Bronchial smooth muscle cell (primary cell): ENCODE measurements at places on chromosomes 12 and 14. TPM values are rescaled to one million over a fixed set of nuclear protein-coding genes. Genes with fewer than 3 reads are reported as not detected.

The BTBD6 gene
- total RNA-seq = 38.9 and 42.6 TPM in 2 replicates

The TMEM30B gene
- total RNA-seq = 2.0 and 2.8 TPM in 2 replicates

The PARP11 gene
- 2.9 and 5.0 TPM in 2 replicates for total RNA-seq

The MMP17 gene
- total RNA-seq = 6.8 and 8.8 TPM in 2 replicates

The TBX3 gene
- total RNA-seq = 9.8 and 20.5 TPM in 2 replicates

The KLHDC1 gene
- total RNA-seq = 6.5 and 9.0 TPM in 2 replicates

The FAM186B gene
- 0.43 and 0.63 TPM in 2 replicates for total RNA-seq

The E2F7 gene
- total RNA-seq = 1.6 and 2.2 TPM in 2 replicates

The PROX2 gene
- total RNA-seq = not detected in 2 replicates

The ASPG gene
- total RNA-seq = not detected in 2 replicates

The LPAR5 gene
- not detected in 2 replicates for total RNA-seq

The CD163 gene
- total RNA-seq = not detected in 2 replicates

The TMEM179 gene
- 0.52 TPM in 1 of 2 replicates, not detected in the other for total RNA-seq

The CBLN3 gene
- 3.5 and 4.8 TPM in 2 replicates for total RNA-seq

The SIX1 gene
- total RNA-seq = 9.8 and 18.1 TPM in 2 replicates

The LRRC43 gene
- 1.4 and 1.6 TPM in 2 replicates for total RNA-seq

The CD69 gene
- not detected in 2 replicates for total RNA-seq

The SRRM4 gene
- under 0.01 TPM in 1 of 2 replicates, not detected in the other for total RNA-seq

The KRT83 gene
- total RNA-seq = not detected in 2 replicates

The NR4A1 gene
- 1.6 TPM in 2 replicates for total RNA-seq

The CEP83 gene
- total RNA-seq = 4.6 and 5.5 TPM in 2 replicates

The FAIM2 gene
- 3.3 and 8.2 TPM in 2 replicates for total RNA-seq

The LRRK2 gene
- 10.9 and 11.0 TPM in 2 replicates for total RNA-seq

The PDE3A gene
- 0.60 and 2.2 TPM in 2 replicates for total RNA-seq

The BICDL1 gene
- total RNA-seq = not detected in 2 replicates

The TMEM260 gene
- 9.1 and 10.9 TPM in 2 replicates for total RNA-seq

The TMEM106C gene
- total RNA-seq = 34.8 and 63.4 TPM in 2 replicates

The ERGIC2 gene
- 54.5 and 58.8 TPM in 2 replicates for total RNA-seq

The NID2 gene
- total RNA-seq = 110 and 166 TPM in 2 replicates

The LAG3 gene
- total RNA-seq = 0.09 and 0.32 TPM in 2 replicates

The NFYB gene
- total RNA-seq = 25.4 and 30.9 TPM in 2 replicates

The EMC9 gene
- total RNA-seq = 11.9 and 13.9 TPM in 2 replicates

The METTL1 gene
- total RNA-seq = 2.5 and 3.1 TPM in 2 replicates

The PIK3C2G gene
- total RNA-seq = not detected in 2 replicates
